CD8-positive, alpha-beta memory T cell (primary cell): ENCODE measurements at places on chromosomes 16 and 17. TPM values are rescaled to one million over a fixed set of nuclear protein-coding genes. Genes with fewer than 3 reads are reported as not detected.

The TOP2A gene
- 138 TPM for total RNA-seq

The ST6GALNAC1 gene
- total RNA-seq: 0.46 TPM

DNA sequence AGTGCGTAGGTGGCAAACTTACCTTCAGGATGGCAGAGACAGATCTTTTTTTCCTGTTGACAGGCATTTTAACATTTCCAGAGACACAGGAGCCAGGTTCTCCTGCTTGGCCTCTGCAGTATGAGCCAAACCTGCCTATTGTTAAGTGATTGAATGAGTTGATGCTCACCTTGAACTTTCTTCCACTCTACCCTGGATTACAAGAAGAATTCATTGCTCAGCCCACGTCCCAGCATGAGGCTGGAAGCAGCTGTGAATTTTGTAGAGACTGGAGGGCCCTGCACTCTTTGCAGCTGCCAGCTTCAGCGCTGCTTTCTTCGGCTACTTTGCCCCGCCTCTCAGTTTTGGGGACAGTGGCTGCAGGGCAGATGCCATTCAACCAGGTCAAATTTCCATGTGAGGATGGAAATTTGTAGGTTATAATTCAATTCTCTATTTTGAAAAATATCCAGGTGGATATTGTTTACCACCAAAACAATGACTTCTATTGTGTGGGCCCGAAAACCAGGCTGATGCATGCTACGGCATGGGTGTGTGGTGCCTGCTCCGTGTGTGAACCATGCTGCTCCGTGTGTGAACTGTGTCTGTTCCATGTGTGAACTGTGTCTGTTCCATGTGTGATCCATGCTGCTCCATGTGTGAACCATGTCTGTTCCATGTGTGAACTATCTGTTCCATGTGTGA, 75.2 kb upstream of the METTL9 start:
- no peaks in the 10 kb centered on the region for H3K36me3 ChIP-seq
- DNase-seq: peak; percentile 37
- H3K27me3 ChIP-seq: no peaks in the 10 kb centered on the region
- H3K4me1 ChIP-seq: no peaks in the 10 kb centered on the region
- no peak overlapping the region for H3K27ac ChIP-seq

GRCh38 chr16:85759631-85760419, 8.9 kb upstream of the C16orf74 start:
- H3K4me1 ChIP-seq: no peaks in the 10 kb centered on the region
- no peaks in the 10 kb centered on the region for H3K36me3 ChIP-seq
- H3K27ac ChIP-seq: no peak overlapping the region
- H3K27me3 ChIP-seq: no peaks in the 10 kb centered on the region
- DNase-seq: no peak

DNA sequence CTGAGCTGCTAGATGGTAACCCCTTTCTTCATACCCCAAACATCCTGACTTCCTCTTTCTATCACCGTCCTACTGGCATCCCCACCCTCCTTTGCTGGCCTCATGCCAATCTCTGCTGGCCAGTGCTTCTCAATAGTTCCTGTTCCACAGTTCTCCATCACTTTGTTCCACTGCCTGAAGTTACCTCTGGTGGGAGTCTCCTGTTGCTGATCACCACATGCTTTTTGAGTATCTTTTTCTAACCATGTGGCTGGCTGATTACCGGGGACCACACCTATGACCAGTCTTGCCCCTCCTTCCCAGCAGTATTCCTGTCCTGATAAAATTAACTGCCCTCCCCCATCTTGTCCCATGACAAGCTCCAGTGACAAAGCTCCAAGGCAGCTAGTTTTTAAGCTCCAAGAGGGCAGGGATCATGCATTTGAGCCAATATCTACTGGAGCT, 380.4 kb upstream of the CCL2 start:
- no peak overlapping the region for H3K4me3 ChIP-seq
- H3K36me3 ChIP-seq: no peaks in the 10 kb centered on the region
- no peaks in the 10 kb centered on the region for H3K27me3 ChIP-seq
- H3K27ac ChIP-seq: peak overlapping the region; percentile 66
- DNase-seq: no peak

DNA sequence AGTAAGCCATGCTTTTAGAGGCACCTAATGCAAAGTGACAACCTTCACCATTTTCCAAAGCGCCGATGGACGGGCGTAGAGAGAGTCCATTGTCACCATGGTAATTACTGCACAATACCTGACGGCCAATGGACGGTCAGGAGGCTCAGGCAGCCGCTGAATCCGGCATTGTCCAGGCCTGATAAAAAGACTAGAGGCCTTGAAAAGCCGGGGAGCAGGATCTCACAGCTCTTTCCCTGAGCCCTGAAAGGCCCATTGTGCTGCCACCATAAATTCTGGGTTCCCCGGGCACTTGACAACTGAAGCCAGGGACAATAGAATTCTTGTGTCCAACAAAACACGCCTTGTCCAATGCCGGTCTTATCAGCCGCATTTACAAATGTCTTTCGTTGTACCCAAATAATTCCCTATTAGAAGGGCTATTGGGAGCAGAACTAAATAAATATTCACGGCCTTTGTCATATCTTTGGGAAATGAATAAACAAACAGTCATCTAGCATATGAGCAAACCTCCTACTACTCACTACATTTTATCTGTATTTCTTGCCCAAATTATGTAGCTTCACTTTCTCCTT, 62.4 kb downstream of the CDH11 start:
- no peak for DNase-seq
- H3K27me3 ChIP-seq: no peaks in the 10 kb centered on the region
- H3K4me3 ChIP-seq: no peak overlapping the region
- no peaks in the 10 kb centered on the region for H3K36me3 ChIP-seq

- no peak overlapping the region for H3K27ac ChIP-seq
- H3K27me3 ChIP-seq: no peaks in the 10 kb centered on the region
- H3K4me1 ChIP-seq: peaks cover 27% of the 10 kb centered on the region
- H3K4me3 ChIP-seq: no peak overlapping the region
- no peaks in the 10 kb centered on the region for H3K36me3 ChIP-seq
These were observed 18.7 kb downstream of the SNX20 start for GRCh38 chr16:50662306-50662940.

DNA sequence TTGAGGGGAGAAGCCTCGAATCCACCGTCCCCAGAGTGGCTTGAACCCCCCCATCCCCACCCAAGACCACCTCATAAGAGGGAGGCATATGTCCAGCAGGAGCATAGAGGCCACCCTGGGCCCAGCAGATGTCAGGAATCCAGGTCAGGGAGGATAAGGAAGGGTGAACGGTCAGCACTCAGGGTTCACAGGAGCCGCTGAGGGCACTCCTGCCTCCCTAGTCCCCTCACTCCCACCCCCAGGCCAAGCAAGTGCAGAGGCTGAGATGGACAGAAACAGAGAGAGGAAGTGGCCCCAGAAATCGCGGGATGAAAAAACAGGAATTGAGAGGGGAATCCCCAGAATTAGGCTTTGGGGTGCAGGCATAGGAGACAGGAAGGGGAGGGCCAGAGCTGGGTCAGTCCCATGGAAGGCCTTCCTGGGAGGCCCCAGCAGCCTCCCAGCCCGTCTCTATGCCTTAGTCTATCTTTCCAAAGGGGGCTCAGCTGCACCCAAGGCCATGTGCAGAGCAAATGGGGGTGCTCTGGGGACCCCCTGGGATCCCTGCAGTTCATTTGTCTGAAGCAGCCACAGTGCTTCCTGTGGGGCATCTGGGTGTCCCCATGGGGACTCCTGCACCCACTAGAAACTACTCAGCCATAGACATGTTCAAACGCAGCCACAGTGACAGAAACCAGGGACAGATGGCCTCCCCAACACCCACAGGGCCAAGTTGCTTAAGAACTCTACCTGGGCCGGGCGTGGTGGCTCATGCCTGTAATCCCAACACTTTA, 1.7 kb downstream of the CMTM3 start:
- peaks cover 16% of the 10 kb centered on the region for H3K36me3 ChIP-seq
- H3K27ac ChIP-seq: peak overlapping the region; percentile 59
- no peak for DNase-seq
- H3K4me3 ChIP-seq: peak overlapping the region; percentile 43
- H3K27me3 ChIP-seq: no peaks in the 10 kb centered on the region

GRCh38 chr16:19108409-19109287, 5.1 kb upstream of the ITPRIPL2 start:
- no peak for DNase-seq
- H3K27ac ChIP-seq: no peak overlapping the region
- no peaks in the 10 kb centered on the region for H3K27me3 ChIP-seq

- H3K27ac ChIP-seq: no peak overlapping the region
- no peak for DNase-seq
- H3K4me1 ChIP-seq: no peaks in the 10 kb centered on the region
- H3K4me3 ChIP-seq: no peak overlapping the region
- H3K36me3 ChIP-seq: no peaks in the 10 kb centered on the region
These were observed 105.4 kb upstream of the TBX2 start for GRCh38 chr17:61294286-61294685.

DNA sequence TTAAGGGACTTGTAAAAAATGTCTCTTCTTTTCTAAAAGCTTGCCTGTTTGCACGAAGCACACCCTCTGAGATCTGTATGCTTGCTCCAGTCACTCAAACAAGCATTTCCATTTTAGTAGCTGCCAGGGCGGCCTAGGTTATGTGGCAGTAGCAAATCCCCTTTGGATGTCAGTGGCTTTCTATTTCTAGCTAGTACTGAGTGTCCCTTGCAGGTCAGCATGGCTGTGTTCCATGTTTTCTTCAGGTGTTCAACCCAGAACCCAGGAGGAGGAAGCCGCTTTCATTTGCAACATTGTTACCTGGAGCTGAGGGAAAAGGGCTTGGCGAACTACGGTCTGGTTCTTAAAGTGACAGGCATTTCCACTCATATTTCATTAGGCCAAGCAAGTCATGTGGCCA, 36.4 kb downstream of the FOXL1 start:
- no peaks in the 10 kb centered on the region for H3K36me3 ChIP-seq
- no peak overlapping the region for H3K4me3 ChIP-seq
- no peaks in the 10 kb centered on the region for H3K27me3 ChIP-seq
- DNase-seq: no peak

- H3K4me1 ChIP-seq: no peaks in the 10 kb centered on the region
- no peak for DNase-seq
- no peak overlapping the region for H3K27ac ChIP-seq
- H3K4me3 ChIP-seq: no peak overlapping the region
- H3K27me3 ChIP-seq: no peaks in the 10 kb centered on the region
These were observed 163.4 kb downstream of the ZFHX3 start for GRCh38 chr16:72884573-72884972.

DNA sequence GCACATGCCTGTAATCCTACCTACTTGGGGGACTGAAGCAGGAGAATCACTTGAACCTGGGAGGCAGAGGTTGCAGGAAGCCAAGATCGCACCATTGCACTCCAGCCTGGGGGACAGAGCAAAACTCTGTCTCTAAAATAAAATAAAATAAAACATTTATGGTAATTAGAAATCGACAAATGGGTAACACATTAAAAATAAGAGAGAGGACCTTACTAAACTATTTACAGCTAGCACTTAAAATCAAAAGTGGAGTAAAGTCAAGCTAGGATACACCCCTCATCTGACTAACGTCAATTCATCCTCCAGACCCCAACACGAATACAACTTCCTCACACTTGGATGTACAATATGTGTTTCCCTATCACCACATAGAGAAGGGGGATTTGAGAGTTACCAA, 27.8 kb upstream of the RHOT1 start:
- H3K27me3 ChIP-seq: no peaks in the 10 kb centered on the region
- no peak overlapping the region for H3K4me3 ChIP-seq
- H3K4me1 ChIP-seq: peaks cover 6% of the 10 kb centered on the region
- no peak overlapping the region for H3K27ac ChIP-seq
- no peaks in the 10 kb centered on the region for H3K36me3 ChIP-seq
